NCI-H1930 (cell line): ENCODE measurements at places on chromosomes 5 and 9.

DNA sequence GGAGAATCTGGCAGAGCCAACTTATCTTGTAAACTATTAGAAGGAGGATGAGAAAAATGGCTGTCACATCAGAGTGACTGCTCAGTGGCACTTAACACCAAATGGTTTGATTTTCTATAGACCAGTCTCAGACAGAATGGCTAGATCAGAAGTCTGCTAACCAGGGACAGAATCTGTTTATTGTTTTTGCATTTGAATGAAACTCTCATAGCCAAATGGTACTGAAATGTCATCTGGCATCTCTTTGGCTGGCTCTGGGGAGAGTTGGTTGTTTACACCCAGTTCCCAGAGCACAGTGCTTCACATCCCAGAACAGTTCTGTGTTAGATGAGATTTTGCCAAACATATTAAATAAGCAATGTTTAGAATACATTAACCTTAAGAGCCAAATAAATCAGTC lies 106.6 kb upstream of the HMHB1 start:
- no peak for DNase-seq

- DNase-seq, result no peak
Observed at GRCh38 chr5:27403243-27403882, 365.0 kb upstream of the CDH9 start.

DNA sequence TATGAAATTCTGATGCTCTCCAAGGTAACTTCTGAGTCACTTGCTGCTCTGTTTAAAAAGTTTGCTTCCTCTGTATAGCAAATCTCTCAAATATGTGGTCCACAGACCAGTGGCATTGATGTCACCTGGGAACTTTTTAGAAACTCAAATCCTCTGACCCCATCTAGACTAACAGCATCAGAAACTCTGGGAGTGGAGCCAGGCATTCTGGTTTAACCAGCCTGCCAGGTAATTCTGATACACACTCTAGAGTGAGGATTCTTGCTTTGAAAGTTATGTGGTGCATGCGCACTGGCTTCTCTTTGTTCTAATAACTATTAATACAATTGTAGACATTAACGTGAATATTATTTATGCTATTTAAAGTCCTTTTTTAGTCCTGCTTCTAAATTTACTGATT lies 298.1 kb downstream of the SLF1 start:
- DNase-seq, result no peak

- no peak for DNase-seq
Observed at GRCh38 chr9:129728744-129729143, 24.1 kb downstream of the PTGES start.

DNA sequence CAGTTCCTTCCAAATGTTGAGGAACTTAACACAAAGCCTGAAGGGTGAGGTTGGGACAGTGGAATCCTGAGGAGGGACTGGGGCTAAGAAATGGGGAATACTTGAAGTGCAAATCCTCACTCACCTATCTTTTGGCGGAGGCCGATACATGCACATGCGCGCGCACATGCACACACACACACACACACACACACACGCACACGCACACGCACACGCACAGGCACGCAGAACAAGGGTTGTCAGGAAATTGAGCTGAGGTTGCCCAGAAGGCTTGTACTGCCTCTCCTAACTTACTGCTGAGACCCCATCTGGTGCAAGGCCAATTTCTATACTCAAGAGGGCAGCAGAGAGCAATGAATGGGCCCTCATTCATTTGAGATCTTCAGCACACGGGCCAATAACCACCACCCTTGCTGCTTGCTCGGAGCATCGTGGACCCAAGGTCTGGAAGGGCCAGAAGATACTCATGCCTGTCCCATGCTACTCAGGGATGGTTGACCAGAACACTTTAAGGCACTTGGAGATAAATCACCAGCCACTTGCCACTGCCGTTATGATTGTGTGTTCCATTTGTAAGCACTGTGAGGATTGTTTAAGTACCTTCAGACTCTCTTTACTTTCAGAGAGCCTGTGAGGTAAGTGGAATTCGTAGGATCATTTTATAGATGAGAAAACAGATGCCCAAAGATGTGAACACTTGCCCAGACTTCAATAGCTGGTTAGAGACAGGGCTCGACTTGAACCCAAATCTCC lies 21.5 kb downstream of the BTF3 start:
- DNase-seq, result peak; percentile 64

DNA sequence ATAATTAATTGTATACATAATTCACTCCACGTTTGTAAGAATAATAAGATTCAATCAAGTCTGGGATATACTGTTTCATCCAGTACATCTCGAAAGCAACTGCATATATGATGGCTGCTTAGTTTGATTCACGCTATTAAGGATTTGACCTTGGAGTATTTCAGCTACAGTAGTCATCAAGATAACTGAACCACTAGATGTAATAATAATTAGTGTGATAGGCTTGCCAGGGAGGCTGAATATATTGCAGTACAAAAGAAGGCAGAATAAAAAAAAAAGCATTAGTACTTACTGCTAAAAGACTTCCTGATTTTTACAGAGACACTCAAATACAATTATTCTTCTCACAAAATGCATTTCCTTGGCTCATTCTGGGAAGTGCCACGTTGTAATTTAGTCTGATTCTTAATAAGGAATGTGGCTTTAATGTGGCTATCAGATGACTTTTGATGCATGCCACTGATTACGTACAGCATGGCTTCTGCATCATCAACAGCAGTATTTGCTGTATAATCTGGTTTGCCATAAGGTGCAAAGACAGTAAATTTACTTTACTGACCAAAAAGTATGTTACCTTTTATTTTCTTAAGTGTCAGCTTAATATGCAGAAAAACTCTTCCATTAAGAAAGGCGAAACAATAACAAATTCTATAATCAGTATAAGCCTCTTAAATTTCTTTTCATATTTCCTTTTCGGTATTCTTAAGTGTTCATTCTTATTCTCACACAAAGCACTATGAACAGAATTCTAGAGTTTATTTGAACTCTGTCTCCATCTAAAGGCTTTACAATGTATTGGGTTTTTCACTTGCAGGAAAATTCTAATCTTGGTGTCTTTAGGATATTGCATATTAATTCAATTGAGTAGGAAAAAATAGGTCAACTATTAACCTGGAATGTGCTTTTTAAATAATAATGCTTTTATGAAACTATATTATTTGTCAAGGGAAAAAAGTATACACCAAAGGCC lies 166.4 kb downstream of the SLF1 start:
- no peak for DNase-seq
